ENCODE measurements at places on chromosomes 3 and 15.

DNA sequence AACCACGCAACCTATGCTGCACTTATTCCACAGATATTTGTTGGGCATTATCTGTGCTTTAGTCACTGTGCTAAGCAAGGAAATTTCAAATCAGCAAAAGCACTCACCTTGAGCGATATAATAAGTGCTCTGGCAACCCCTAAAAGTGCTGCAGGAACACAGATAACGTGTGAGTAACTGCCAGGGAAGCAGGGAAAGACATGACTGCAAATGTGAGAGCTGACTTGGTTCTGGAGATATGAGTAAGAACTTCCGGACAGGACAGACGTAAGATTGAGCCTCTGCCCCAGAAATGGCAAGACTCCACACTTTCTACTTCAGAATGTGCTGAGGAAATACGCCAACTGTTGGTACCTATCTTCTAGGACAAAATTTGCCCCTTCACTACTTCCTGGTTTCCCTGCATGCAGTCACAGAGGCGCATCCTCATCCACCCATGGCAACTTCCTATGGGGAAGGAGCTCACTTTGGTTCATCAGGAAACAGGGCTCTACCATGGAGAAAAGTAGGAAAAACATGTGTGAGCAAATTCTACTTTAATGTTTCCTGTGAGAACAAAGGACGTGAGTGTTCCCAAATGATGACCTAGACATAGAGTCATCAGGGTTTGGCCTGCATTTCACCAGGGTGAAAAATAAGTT is 41.7 kb downstream of the AQP9 start:
- no peak for DNase-seq

- DNase-seq, result no peak
Observed at GRCh38 chr3:151538456-151539393, 77.9 kb upstream of the IGSF10 start.

DNA sequence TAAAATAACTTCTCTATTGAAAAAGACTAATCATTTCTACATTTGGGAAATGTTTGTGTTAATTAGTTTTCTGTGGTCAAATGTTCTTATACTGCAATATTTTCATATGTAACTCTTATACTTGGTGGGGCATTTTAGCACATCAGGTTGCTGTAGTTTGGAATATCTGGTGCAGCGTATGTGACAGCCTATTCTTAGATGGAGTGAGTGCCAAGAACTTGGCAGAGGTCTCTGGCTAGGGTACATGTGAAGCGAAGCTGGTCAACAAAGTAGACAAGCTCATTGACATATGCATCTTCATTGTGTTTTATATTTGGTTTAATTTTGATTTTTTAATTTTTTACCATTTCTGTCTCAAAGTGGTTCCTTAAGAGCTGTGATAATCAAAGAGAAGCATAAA is 53.2 kb downstream of the CHAC1 start:
- no peak for DNase-seq

DNA sequence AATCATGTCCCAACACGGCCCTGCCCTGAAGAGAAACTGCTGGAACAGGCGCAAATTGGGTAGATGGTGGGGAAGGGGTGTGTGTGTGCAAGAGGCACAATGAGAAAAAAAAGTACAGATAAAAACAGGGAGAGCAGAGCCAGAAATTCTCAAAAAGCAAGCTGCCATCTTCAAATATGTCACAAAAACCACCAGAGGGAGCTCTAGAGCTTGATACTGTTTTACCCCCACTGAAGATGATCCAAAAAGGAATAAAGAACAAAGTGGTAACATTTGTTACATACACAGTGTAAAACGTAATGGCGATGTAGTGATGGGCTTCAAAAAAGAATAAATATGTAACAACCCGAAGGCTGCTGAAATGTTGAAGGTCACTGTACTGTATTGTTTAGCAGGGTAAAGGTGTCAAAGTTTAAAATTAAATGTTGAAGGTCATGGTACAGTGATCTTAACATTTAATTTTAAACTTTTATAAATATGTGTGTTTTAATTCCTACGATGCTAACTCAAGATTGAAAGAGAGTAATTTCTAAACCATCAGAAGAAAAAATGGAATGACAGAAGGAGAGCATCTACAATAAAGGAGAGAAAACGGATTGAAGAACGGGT is 6.0 kb downstream of the SNRPA1 start:
- no peak for DNase-seq

GRCh38 chr3:179961071-179961702 is 75.5 kb downstream of the PEX5L start:
- DNase-seq, result no peak

GRCh38 chr15:71334873-71335272 is 219.6 kb downstream of the THSD4 start:
- DNase-seq, result no peak

DNA sequence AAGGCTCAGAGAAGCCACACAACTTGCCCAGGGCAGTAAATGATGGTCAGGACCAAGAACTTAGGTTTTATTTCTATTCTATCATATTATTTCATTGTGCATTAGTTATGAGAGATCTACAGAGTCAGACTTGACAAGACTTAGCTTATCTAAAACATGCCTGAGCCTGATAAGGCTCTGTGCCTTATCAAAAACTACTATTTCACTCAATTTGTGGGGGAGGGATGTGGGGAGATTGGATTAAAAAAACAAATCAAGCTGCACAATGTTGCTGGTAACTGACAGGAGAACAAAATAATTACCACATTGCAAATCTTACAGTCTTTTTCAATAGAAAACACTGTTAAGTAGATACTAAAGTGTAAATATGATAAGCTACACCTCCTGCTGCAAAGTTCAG is 16.0 kb downstream of the HACD2 start:
- DNase-seq, result no peak

GRCh38 chr3:54424292-54424691 is 301.9 kb downstream of the CACNA2D3 start:
- DNase-seq, result no peak

GRCh38 chr3:129485721-129486663 is 42.4 kb upstream of the RHO start:
- no peak for DNase-seq

All from CMK (cell line).